NCI-H1417 (cell line): ENCODE measurements at places on chromosomes 2 and 18.

- DNase-seq = peak; percentile 9
These were observed 65.8 kb upstream of the IGFBP5 start for GRCh38 chr2:216761133-216761532.

DNA sequence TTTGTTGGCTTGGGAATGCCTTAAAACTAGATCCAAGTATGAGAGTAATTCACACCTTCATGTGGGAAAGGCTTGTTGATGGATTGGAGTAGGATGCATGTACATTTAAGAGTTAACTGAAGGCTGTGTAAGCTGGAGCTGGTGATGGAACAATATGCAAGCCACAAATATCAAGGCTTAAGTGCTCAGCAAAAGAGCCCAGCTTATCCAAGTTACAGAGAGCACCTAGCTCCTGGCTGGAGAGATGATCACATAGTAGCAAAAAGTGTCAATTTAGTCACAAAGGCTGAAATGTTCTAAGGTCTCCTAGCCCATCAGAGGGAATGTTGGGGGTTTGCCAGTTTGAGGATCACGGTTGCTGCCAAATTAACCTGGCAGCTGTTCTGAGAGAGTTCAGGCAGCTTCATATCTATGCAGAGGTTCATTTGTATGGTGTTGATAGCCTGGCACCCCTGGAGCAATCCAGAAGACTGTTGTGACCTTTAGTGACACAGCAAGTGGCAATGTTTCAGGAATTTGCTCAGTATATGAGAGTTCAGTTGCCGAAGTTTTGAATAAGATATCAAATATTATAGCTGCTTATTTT, 228.2 kb downstream of the DOK6 start:
- no peak for DNase-seq

- no peak for DNase-seq
These were observed 2.0 kb downstream of the LIMS1 start for GRCh38 chr2:108536133-108536780.

DNA sequence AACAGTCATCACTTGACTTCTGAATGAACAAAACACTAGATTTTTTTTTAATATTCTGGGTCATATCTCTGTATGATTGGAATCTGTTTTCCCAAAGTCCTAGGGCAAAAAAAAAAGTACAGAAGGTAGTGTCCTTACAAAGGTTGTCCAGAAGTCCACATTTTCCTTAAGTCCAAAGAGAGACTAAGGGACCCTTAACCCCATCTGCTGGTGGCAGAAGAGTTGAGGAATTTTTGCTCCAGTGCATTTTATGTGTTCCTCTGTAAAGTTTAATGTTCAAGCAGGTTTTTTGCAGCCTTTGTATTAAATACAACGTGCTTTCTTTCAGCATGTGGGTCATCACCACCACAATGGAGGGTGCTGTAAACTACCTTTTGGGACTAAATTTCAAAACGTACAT, 215.9 kb downstream of the SP3 start:
- peak; percentile 1 for DNase-seq

- no peak for DNase-seq
These were observed 1103.9 kb upstream of the KLHL29 start for GRCh38 chr2:22281033-22281432.

GRCh38 chr2:25651066-25651465, 22.3 kb downstream of the DTNB start:
- DNase-seq = no peak

DNA sequence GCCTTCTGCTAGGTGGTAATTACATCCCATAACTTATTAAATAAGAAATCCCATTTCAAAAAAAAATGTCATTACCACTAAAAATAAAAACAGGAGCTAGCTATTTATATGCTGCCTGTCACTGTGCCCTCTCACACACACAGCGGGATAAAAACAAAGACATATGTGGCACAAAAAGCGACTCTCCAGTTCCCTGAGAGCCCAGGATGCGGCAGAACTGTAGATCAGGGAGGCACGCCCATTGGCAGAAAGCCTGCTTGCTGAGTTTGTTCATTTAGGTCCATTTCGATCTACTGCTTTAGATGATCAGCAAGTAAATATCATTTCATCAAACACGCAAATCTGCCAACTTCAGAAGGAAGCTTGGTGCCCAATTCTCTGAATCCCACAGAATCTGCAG, 124.4 kb downstream of the TMEM163 start:
- no peak for DNase-seq

- DNase-seq = no peak
These were observed 918.5 kb downstream of the CBLN2 start for GRCh38 chr18:71625556-71626090.
